ENCODE measurements at places on chromosomes 1 and 21. TPM values are rescaled to one million over a fixed set of nuclear protein-coding genes. Genes with fewer than 3 reads are reported as not detected.

The TFAP2E gene
- polyA plus RNA-seq: 0.83 TPM

The AIRE gene
- polyA plus RNA-seq: 0.25 TPM

DNA sequence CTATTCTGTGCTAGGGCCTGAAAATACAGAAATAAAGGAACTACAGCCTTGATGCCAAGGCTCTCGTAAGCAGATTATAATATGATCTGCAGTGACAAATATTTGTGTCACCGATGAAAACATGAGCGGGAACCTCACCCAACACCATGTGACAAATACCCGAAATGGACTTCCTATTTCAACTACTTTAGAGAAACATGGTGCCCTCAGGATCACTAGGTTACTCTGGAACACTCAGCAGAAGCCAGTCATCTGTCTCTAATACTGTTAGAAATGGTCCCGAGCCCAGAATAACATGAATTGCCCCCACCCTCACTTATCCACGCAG, 463 bp upstream of the VAMP3 start:
- DNase-seq: no peak

DNA sequence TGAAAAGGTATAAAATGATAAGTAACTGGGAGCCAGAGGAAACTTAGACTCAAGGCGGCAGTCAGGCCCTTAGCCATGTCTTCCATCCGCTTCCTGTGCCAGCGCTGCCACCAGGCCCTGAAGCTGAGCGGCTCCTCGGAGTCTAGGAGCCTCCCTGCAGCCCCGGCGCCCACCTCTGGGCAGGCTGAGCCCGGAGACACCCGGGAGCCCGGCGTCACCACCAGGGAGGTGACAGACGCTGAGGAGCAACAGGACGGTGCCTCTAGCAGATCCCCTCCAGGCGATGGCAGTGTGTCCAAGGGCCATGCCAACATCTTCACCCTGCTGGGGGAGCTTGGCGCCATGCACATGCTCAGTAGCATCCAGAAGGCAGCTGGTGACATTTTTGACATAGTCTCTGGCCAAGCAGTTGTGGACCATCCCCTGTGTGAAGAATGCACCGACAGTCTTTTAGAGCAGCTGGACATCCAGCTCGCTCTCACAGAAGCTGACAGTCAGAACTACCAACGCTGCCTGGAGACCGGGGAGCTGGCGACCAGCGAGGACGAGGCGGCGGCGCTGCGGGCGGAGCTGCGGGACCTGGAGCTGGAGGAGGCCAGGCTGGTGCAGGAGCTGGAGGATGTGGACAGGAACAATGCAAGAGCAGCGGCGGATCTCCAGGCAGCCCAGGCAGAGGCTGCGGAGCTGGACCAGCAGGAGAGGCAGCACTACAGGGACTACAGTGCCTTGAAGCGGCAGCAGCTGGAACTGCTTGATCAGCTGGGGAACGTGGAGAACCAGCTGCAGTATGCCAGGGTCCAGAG, at the start of gene BECN2:
TSS of gene BECN2 (plus strand) at position 76 of the 803 bp plus-strand sequence. CDS start at position 76, 0 bp downstream.
- no peak for DNase-seq

- no peak for DNase-seq
Observed at GRCh38 chr1:53619367-53620060, 119.5 kb downstream of the GLIS1 start.

DNA sequence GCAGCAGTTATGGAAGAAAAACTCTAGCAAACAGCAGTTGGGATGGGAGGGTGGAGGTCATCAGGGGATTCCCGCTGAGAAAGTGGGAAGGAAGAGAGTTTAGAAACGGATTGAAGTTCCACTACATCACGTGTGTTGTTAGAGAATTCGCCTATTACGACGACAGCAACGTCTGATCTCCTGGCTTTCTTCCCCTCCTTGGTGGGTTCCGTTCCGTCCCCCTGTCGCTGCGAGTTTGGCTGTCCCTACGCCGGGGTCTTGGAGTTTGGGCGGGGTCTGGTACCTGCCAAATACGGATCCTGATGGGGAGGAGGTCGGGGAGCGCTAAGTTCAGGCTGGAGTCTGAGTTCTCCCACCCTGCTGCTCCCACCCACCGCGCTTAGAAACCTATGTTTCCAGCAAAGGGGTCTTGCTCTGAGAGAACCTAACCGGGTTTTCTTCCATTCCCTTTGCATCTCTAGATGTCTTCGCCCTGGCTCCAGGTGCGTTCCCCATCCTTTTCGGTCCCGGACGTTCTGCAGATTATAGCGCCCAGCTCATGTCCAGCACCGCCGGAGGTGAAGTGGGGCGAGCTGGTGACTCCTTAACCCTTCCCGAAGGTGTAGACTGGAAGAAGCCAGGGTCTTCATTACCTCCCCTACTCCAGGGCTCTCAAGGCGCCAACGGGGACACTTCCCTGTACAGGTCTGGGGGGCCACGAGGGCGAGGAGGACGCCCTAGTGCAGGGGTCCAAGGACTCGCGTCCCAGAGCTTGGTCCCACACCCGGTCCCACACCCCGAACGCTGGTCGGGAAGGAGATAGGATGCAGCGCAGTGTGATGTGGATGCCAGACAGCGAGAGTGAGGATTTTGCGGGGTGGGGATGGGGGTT, 641 bp upstream of the KCNK2 start:
- DNase-seq: no peak

DNA sequence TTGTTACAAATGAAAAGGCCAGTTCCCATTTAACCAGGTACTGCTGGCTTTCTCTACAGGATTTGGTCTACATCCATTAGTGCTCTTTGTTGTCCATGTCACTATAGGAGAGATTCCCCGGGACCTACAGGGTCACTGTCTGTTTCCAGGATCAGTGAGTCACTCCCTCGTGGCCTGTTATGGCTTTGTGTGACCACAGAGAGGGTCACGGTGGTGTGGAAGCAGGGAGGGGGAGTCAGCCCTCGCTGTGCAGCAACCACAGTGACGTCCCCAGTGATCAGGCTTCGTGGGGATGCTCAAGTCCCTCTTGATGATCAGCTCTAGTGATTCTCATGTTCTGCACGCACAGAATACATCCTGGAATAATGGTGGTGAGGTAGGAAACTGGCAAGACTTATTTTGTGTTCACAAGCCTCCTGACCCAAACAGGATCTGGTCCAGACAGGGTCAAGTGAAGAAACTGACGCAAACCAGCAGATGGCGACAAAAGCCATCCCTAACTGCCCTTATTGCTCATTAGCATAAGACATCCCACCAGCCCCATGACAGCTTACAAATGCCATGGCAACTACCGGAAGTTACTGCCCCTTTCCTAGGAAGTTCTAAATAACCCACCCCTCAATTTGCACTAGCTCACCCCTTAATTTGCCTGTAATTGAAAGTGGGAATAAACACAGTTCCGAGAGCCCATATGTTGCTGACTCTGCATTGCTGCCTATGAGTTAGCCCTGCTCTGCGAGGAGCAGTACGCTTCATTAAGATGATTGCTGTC, 98.5 kb downstream of the DISC1 start:
- no peak for DNase-seq

DNA sequence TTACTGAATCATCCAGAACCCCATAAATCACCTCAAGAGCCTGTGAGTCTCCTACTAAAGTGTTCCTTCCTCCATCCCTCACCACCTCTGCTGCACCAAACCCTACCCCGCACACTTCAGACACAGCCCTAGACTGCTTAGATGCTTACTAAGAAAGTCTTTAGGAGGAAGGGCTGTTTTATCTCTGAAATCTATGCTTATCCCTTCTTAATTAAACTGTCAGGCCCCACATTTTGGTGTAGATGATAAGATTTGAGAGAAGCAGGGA, 216.8 kb upstream of the SGIP1 start:
- no peak for DNase-seq

- DNase-seq: no peak
Observed at GRCh38 chr1:230098723-230099122, 31.7 kb downstream of the GALNT2 start.

- DNase-seq: no peak
Observed at GRCh38 chr1:178006043-178006442, 36.2 kb upstream of the SEC16B start.

GRCh38 chr1:33380811-33381210, 50.1 kb downstream of the PHC2 start:
- no peak for DNase-seq

GRCh38 chr1:98399218-98399617, 262.3 kb upstream of the SNX7 start:
- no peak for DNase-seq
